ENCODE measurements at places on chromosomes 6 and 20. TPM values are rescaled to one million over a fixed set of nuclear protein-coding genes. Genes with fewer than 3 reads are reported as not detected.

Gene OVOL2
- not detected for total RNA-seq

DNA sequence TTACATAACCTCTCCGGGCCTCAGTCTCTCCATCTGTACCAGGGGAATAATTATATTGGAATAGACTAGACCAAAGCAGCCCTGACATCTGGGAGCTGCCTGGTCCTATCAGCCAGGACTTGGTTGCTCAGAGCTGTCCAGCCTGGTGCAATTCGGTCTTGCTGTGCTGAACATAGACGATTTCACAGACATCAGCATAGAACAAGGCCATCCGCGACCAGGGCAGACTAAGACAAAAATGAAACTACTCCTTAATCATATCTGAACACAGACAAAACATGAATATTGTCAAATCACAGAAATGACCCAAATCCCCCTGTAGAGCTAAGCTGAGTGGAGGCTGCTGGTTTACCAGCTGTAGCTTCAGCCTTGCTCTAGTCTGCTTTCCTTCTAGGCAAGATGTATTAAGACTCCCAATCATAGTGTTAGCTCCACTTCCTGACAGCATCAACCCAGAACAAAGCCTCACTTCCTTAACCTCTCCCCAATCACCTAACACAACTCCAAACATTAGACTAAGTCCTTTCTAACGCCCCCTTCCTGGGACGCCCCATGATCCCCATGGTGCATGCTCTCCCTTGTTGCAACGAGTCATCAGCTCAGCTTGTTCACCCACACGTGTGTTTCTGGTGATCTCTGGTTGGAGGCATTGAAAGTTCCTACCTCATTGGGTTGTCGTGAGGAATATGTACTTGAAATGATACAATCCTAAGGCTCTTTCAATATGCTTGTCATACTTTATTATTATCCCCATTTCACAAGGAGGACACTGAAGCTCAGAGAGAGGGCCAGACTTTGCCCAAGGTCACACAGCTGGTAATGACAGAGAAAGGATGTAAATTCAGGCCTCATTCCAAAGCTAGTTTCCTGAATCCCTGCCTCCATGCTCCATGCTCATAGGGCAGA, 3.5 kb upstream of the MAPK13 start:
- peak; percentile 22 for DNase-seq

DNA sequence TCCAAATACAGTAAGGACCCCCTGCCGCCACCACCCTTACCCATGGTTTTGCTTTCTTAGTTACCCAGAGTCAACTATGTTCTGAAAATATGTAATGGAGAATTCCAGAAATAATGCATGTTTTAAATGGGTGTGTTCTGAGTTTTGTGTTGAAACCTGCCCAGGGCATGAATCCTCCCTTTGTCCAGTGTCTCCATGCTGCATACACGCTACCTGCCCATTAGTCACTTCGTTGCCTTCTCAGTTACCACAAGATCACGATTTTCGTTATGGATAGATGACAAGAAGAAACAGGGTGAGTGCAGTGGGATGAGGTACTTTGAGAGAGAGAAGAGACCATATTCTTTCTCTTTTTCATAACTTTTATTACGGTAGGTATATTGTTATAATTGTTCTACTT, 10.6 kb downstream of the FARS2 start:
- DNase-seq: no peak

DNA sequence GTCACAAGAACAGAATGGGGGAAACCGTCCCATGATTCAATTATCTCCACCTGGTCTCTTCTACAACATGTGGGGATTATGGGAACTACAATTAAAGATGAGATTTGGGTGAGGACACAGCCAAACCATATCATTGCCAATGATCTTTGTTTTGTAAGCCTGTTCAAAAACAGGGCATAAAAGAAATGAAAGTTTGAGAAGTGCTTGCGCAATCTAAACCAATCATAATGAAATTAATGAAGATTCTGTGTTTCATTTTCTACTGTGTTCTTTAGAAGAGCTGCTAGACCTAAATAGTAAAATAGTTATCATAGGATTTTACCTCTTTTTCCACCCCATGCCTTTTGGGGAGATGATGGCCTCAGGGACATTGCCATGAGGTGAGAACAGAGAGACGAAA, 761.3 kb downstream of the HDGFL1 start:
- no peak for DNase-seq

Gene SDCBP2
- 3.9 TPM for total RNA-seq

Gene SEMG1
- total RNA-seq: not detected

GRCh38 chr6:63806573-63806913, 170.9 kb downstream of the PHF3 start:
- DNase-seq: no peak

- DNase-seq: no peak
Measured at GRCh38 chr6:42877695-42878094, 1.7 kb upstream of the RPL7L1 start.

- no peak for DNase-seq
Measured at GRCh38 chr6:159687341-159687740, 5.7 kb downstream of the SOD2 start.

GRCh38 chr20:24134284-24134683, 145.7 kb upstream of the GGTLC1 start:
- DNase-seq: no peak

DNA sequence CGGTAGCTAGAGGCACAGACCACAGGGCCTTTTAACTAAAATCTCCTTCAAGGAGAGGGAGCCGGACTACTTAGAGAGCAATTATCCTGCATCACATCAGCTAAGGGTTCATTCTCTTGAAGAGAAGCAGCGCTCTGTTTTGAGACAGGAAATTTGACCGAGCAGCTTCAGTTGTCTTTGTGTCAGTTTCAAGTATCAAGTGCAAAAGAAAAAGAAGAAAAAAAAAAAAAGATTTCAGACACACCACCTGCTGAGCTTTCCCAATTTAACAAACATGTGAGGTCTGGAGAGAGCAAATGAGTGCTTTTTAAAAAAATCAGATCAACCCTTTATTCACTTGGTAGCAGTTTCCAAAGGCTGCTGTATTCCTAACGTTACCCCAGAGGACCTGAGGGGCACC, 273.5 kb upstream of the POU3F2 start:
- no peak for DNase-seq

Gene DDRGK1
- total RNA-seq: 58.8 TPM

DNA sequence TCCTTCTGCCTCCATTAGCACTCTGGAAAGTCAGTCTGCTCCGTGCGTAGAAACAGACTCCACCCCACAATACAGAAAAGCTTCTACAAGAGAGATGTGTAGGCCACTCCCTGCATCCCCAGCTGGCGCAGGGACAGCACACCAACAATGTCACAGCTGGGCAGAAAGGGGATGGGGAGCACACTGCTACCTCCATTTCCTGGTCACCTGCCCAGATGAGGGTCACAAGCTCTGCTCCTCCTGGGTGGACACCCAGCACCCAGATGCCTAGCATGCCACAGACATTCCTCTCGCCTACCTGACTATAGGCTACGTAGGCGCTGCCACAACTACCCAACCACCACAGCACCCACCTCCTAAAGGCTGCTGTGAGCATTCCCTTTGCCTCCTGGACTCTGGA, 12.2 kb downstream of the BEND3 start:
- no peak for DNase-seq

DNA sequence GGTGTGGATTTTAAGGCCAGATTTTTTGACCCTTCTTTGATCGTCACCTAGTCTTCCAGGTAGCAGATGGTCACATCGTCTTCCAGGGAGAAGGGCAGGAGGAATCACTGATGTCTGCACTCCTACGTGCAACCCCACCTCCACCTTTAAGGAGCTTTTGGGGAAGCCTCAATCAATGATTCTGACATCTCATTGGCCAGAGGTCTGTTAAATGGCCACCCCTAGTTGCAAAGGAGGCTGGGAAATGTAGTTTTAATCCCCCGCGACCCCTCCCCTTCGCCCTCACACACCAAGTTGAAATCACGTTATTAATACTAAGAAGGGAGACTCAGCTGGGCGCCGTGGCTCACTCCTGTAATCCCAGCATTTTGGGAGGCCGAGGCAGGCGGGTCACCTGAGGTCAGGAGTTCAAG, 151.4 kb downstream of the BCAS1 start:
- no peak for DNase-seq

- DNase-seq: no peak
Measured at GRCh38 chr6:154386848-154387717, 30.5 kb upstream of the IPCEF1 start.

DNA sequence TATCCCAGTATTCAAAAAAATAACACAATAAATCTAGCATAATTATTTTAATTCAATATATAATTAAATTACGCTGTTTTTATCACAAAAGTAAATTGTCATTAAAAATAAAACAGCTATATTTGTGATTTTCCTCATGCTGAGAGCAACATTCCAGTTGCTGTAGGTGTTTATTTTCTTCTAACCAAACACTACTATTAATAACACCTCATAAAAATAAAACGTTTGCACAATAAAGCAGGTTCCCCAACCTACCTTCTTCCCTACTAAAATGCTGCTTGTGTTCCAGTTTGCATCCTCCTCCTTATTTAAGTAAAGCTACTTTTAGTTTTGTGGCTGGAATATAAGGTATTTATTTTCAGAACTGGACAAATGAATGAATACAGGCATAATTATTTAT, 108.2 kb upstream of the LGSN start:
- no peak for DNase-seq

DNA sequence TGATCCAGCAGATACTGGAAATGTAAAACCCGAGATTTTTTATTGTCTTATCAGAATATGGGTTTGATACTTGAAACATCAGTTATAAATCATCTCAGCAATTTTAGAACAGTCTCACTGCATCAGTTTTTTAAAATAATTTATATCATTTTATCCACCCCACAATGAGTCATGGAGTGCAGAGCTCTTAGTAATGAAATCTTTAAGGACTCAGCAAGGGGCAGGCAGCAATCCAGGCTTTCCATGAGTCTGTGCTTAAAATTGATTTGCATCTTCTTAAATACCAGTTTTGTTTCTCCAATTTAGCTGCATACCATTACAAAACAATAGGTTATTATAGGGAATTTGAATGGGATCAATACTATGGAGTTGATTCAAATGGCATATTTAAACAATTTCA, 832.3 kb downstream of the C6orf118 start:
- DNase-seq: no peak

DNA sequence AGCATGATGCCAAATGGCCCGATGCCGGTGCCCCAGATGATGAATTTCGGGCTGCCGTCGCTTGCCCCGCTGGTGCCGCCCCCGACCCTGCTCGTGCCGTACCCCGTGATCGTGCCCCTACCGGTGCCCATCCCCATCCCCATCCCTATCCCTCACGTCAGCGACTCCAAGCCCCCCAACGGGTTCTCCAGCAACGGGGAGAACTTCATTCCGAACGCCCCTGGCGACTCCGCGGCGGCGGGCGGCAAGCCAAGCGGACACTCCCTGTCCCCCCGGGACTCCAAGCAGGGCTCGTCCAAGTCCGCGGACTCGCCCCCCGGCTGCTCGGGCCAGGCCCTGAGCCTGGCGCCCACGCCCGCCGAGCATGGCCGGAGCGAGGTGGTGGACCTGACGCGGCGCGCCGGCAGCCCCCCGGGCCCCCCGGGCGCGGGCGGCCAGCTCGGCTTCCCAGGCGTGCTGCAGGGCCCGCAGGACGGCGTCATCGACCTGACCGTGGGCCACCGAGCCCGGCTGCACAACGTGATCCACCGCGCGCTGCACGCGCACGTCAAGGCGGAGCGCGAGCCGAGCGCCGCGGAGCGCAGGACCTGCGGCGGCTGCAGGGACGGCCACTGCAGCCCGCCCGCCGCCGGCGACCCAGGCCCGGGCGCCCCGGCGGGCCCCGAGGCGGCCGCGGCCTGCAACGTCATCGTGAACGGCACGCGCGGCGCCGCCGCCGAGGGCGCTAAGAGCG, 144.6 kb downstream of the SOBP start:
- peak; percentile 36 for DNase-seq

DNA sequence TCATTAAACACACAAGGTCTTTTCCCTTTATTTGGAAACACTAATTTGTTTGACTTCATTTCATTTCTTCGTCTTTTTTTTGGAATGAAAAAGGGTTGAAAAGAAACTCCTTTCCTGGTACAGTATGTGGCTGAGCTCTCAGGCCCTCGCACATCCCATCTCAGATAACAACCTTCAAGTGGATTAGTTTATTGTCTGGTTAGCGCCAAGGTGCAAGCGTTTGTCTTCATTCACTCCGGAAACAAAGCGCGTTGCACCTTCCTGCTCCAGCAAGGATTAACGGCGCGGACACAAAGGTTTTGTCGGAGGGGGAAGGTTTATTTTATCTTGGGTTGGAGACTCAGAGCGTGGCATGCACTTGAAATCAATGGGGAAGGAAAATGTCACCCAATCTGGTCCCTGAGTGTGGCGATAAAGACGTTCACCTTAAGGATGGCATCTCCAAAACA, 5.3 kb upstream of the NKX2-2 start:
- DNase-seq: no peak

Gene ANKRD66
- not detected for total RNA-seq

Gene HLA-DRA
- total RNA-seq: 12.2 TPM

DNA sequence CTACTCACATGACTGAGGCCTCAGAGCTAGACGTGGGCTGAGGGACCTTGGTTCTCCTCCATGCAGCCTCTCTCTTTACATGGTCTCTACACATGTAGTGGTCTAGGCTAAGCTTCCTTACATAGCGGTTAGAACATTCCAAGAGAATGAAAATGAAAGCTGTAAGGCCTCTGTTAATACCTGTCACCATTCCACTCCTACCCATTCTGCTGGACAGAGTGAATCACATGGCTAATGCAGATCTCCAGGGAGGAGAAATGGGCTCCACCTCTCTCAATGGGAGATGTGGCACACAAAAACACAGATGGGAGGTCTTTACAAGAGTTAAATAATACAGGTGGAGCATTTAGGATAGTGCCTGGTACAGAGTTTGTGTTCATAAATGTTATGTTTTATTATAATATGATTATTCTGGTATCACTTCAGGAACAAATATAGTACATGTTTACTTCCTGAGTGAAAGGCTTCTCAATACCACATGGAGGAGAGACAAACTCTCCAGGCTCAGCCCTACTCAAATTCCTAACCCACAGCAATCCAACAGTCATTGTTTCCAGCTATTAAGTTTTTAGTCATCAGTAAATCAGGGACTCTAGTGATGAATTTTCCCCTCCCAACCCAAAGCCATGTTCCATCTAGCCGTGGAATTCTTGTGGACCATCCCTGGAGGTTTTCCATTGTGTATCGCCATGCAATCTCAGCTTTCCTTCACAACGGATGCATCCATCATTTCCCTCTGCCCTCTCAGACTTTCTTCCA, 57.9 kb downstream of the ISM1 start:
- DNase-seq: no peak

GRCh38 chr20:10247440-10247839, 28.8 kb downstream of the SNAP25 start:
- DNase-seq: no peak

Gene SMOC2
- total RNA-seq: not detected

GRCh38 chr20:54113566-54113965, 43.2 kb upstream of the BCAS1 start:
- DNase-seq: no peak

Gene EPPIN
- total RNA-seq: not detected

DNA sequence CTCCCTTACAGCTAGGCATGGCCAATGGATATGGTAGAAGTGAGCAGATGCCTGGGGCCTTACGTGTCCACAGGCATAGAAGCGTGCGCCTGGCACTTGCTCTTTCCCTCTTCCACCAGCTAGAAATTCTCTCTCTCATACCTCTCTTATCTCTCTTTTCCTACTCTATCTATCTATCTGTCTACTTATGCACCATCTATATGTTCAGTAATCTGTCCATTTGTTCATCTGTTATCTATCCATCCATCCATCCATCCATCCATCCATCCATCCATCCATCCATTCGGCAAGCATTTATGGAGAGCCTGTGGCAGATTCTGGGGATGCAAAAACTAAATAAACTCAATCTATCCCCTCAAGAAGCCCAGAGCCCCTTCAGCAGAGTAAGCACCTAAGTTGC, 70.2 kb downstream of the KCNB1 start:
- DNase-seq: no peak

- no peak for DNase-seq
Measured at GRCh38 chr6:13742961-13743735, 31.5 kb upstream of the RANBP9 start.
